Neural crest cell (in vitro differentiated cells): ENCODE measurements at places on chromosomes 6 and 20.

GRCh38 chr6:5030596-5031136 lies 26.8 kb upstream of the RPP40 start:
- DNase-seq, result peak; percentile 88

DNA sequence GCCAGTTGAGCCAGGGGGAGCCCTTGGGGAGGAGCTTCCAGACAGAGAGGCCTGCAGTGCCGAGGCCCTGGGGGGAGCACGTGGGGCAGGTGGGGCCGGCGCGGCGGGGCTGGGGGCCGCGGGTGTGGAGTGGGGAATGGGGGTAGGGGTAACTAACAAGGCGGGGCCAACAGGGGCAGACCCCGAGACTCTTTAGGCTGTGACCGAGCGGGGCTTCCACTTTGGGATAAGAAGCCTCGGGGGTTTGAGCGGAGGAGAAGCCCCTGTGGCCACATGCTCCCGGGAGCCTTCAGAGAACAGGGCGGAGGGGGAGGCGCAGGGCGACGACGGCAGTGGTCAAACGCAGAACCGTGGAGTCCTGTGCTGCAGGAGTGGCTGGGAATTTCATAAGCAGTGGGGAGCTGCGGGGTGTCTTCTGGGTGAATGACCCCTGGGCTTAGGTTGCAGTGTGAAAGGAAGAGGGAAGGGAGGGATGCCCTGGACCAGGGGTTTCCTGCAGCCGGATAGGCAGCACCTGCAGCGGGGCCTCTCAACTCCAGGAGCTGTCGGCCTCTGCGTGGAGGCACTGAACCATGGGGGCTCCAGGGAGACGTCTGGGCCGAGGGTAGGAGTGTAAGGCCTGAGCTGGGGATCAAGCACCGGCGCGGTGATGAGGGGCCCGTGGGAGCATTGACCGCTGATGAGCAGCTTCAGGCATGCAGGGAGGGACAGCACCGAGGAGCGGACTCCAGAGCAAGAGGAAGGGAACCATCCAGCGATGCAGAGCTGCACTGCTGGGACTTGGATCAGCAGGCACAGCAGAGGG lies 121.0 kb downstream of the SYNDIG1 start:
- DNase-seq, result no peak

DNA sequence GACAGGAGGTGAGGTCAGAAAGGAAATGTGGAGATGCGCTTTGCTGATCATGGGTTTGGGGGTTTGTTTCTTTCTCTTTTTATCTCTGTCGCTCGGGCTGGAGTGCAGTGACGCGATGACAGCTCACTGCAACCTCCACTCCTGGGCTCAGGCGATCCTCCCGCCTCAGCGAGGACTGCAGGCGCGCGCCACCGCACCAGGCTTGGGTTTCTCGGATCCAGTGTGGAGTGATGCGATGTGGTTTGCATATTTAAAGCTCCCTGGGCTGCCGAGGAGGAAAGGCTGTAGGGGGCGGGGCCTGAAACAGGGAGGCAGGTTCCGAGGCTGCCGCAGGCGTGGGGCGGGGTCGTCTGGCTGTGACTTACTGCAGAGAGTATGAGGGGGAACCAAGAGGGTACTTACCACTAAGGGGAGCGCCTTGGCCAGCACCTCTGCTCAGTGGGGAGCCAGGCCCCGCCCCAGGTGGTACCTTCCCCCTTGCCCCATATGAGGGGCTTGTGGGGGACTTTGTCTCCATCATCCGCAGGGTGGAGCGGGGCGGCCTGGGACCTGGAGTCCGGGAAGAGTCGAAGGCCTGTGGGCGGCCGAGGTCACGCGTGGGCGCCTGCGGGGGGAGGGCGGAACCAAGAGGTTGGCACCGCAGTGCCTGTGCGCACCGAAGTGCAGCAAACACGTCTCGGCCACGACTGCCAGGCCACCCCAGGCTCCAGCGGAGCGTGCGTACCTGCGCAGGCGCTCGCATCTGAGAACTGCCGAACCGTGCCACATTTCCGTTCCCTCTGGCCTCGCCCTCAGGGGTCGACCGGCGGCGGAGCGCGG lies 12.7 kb upstream of the BAK1 start:
- peak; percentile 43 for DNase-seq

- DNase-seq, result no peak
Observed at GRCh38 chr6:42627044-42627443, 63.2 kb downstream of the UBR2 start.

GRCh38 chr6:19180348-19181072 lies 656.7 kb upstream of the ID4 start:
- DNase-seq, result no peak

GRCh38 chr6:7142918-7143475 lies 35.2 kb downstream of the RREB1 start:
- no peak for DNase-seq

DNA sequence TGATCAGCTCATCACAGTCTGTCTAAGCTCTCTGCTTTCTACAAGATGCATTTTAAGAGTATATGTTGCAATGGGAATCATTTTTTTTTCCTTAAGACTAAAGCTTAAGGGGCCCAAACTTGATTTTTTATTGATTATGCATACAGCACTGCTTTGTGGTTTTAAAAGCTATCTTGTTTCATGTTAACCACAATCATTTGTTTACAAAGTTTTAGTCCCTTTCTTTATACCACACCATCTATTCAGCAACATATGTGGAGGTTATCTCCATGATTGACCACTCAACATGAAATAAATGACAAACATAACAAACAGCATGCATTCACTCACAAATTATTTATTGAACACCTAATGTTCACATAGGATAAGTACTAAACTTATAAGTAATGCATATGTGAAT lies 119.1 kb downstream of the FHL5 start:
- no peak for DNase-seq

DNA sequence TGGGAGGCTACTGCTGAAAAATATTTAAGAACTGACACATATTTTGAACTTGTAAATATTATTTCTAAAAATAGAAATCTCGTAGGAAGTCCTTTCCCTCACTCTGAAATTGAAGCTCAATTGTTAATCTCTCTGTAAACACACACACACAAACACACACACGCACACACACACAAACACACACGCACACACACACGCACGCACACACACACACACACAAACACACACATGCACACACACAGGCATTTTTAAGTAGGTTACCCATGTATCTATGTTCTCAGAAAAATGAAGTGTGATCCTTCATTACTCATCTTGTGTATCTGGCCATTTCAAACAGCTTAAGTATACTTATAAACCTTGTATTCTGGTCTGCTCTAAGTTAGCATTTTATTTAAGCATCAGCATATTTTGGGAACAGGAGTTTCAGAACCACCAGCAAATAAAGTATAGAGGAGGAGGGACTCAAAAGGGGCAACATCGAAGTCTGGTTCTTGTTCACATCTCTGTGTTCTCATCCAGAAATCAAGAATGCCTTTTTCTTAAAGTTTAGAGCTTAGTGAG lies 11.6 kb downstream of the CCN6 start:
- DNase-seq, result no peak

DNA sequence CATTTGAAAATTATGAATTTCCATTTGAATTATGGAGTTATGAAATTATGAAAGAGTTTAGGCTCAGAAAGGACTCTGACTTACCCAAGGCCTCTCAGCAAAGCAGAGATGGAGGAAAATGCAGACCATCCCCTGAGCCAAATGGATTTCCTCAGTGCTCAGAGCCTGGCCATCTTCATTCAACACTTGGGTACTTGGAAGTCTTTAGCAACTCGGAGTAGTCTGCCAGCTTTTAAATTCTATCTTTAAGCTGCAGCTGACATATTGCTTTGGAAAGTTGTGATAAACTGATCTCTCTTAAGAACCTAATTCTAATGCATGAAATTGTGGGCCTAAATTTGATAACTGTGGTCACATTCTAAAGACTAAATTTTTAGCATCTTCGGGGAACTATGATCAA lies 315.4 kb downstream of the SAMD5 start:
- DNase-seq, result no peak

- no peak for DNase-seq
Observed at GRCh38 chr6:125304970-125305660, 3.3 kb upstream of the HDDC2 start.

GRCh38 chr6:20400456-20401204 lies 1.0 kb upstream of the E2F3 start:
- DNase-seq, result peak; percentile 15

DNA sequence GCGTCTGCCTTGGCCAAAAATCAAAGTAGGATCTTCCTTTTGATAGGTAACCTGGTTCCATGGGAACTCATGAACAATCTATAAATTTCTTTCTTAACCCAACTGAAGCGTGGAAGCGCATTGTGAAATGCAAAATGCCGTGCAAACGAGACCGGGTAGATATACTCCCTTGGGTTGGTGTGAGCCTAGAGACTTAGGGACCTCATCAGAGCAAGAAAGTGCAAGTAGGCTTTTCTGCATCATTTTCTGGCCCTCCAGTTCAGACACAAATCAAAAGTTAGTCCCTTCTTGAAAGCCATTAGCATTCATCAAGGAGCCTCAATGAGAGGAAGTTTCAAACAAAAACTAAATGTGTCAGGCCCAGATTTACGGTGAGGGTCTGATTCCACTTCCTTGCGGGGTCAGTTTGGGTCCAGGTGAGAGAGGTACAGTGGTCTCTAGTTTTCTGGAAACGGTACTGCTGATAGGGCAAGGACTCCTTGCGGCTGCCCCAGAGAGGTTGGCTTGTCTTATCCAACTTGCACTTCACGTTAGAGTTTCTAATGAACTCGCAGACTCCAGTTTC lies 5.3 kb upstream of the ZNF184 start:
- DNase-seq, result no peak
